ENCODE measurements at places on chromosomes 7 and 10.

DNA sequence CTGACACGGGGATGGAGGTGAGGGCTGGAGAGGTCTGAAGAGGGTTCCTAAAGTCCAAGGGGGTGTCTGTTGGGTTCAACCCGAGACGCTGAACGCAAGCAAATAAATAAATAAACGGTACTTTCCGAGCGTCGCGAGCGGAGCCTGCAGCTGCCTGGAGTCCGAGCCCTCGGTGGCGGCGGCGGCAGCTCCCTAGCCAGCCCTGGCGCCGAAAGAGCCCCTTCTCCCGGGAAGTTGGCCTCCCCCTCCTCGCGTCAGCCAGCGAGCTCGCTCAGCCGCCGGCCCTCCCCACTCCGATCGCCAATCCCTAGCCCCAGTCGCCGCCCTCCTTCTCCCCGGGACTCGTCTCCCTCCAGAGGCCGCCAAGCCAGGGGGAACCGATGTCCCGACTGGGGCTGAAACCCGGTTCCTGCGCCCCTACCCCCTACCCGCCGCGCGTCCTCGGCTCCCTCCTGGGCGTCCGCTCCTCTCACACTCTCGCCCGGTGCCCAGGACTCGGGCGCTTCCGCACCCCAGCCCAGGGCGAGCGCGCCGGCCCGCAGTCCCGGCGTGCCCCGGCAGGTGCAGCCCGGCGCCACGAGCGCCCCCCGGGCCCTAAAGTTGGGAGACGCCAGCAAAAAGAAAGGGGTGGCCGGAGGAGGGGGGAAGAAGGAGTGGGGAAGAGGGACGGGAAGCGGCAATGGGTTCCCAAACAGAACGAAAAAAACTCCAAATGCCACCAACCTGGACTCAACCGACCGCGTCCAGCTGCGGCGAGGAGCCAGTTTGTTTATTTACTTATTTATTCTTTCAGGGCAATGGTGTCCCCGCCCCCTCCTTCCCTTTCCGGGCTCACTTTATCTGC, at the start of gene GFRA1:
TSS of gene GFRA1 (minus strand) at position 767 of the 844 bp plus-strand sequence. CDS start 1,177 bp downstream, outside the sequence.
- peak; percentile 7 for DNase-seq

- DNase-seq = peak; percentile 80
These were observed 340.2 kb upstream of the CELF2 start for GRCh38 chr10:10677479-10677878.

DNA sequence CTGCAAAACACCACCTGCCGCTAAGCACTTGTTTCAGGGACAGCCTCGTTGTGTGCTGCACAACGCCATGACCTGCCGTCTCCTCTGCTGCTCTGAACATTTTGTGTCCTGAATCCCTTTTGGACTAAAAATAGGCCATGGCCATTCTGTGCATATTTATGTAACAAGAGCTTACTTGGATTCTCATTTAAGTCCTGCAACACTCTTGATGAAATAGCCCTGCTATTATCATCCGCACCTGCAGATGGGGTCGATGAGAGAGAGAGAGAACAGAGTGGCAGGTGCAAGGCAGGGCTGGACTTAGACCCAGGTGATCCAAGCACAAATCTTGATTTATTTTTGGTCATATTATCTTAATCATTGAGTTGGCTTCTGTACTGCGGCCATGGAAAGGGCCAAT, 121.2 kb upstream of the PRKCQ start:
- DNase-seq = no peak

DNA sequence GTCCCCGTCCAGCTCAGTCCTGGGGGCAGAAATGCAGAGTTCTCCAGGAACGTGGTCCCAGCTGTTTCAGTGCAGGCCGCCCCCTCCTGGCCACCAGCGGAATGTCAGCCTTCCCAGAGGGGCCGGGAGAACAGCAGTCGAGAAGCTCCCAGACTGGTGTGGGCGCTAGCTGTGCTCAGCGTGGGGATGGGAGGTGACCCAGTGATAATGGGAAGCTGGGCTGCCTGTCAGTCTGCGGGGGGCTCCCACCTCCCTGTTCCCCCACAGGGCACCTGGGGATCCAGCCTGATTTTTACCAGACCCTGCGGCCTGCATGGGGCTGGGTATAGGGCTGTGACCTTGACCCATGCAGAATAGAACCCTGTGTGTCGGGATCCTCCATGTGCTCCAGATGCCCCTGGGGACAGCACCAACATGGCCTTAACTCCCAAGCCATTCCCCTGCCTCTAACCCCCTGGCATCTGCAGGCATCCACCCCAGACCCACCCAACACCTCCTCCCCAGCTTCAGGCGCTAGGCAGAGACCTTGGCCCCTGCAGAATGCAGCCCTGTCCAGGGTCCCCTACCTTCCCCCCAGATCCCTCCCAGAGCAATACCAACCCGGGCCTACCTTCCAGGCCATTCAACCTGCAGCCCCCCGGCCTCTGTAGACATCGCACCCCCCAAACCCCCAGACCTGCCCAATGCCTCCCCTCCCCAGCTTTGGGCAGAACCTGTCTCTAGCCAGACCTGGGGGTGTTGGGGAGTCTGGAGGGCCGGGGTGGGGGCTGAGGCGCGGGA, 880 bp upstream of the ELN start:
- peak; percentile 46 for DNase-seq

DNA sequence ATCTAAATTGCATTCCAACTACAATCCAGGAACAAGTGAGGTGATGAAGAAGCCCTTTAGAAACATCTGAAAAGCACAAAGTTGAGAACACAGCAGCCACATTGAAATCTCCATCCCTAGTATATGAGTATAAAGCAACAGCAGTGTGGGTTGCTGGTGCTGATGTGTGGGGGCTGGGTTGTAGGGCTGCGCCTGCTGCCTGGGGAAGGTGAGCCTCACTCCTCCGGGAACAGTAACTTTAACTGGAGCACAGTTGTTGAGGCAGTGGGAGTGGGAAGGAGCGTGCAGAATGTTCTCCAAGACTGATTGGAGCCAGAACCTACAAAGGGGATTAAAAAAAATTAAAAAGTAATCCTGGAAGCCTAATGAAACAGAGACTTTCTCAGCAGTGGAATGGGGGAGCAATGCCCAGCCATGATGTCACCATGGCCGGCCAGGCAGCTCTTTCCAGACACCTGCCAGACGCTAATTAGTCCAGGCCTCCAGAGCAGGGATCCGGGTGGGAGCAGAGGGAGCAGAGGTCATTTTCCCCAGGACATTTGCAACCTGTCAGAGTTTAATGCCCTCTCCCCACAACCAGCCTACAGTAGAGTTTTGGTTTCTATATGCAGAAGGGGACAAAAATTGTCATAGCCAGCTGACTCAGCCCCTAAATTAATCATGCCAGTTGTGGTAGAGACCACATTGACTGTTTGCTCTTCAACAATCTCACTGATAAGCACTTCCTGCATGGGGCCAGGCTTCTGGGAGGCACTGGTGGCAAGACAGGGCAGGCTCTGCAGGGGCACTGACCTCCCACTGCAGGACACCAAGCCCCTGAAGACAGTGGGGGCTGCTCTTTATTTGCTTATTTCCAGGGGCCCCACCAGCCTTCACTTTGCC, 133.0 kb upstream of the ZNF32 start:
- peak; percentile 15 for DNase-seq

GRCh38 chr7:2258661-2259365, 16.8 kb downstream of the NUDT1 start:
- no peak for DNase-seq

- DNase-seq = no peak
These were observed 861.4 kb downstream of the PCDH15 start for GRCh38 chr10:53939654-53940053.

DNA sequence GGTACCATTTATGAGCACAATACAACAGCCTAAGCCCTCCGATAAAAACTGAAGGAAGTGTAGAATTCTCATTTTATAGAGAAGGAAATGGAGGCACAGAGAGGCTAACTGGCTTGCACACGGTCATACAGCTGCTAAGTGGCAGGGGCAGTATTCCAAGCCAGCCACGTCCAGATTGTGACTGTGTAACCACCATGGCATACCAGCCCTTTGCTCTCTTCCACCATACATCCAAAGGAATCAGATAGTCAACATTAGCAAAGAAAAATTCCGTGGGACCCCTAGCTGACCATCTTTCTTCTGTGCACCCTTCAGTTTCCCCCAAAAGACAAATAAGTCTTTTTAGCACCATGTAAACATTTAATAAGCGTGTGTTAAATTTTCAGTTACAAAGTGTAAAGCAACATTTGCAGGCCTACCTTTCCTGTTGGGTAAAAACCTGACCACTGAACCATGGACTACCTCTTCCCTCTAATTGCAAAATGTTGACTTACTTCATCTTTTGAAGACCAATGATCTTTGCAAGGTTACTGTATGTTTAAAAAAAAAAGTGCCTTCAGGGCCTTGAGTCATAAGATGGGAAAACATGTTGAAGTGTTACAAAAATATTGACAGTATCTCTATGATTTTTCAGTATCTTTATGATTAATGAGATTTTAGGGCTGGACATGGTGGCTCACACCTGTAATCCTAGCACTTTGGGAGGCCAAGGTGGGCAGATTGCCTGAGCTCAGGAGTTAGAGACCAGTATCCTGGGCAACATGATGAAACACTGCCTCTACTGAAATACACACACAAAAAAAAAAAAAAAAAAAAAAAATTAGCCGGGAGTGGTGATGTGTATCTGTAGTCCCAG, 24.3 kb upstream of the PDZD8 start:
- DNase-seq = no peak

Data from IMR-90 (cell line).